ENCODE measurements at places on chromosomes 13 and 19. TPM values are rescaled to one million over a fixed set of nuclear protein-coding genes. Genes with fewer than 3 reads are reported as not detected.

ZGLP1 gene
- total RNA-seq = 4.7 TPM

- no peak for DNase-seq
- peaks cover 4% of the 10 kb centered on the region for H3K4me1 ChIP-seq
- no peaks in the 10 kb centered on the region for H3K27me3 ChIP-seq
- no peaks in the 10 kb centered on the region for H3K36me3 ChIP-seq
- no peak overlapping the region for H3K4me3 ChIP-seq
- no peak overlapping the region for H3K27ac ChIP-seq
These were observed 543.6 kb downstream of the RFC3 start for GRCh38 chr13:34361560-34361959.

NKG7 gene
- not detected for total RNA-seq

GRCh38 chr19:2309734-2310362 lies 1.9 kb upstream of the LINGO3 start:
- no peaks in the 10 kb centered on the region for H3K4me1 ChIP-seq
- no peak overlapping the region for H3K27ac ChIP-seq
- no peak overlapping the region for H3K4me3 ChIP-seq
- no peaks in the 10 kb centered on the region for H3K36me3 ChIP-seq

ZNF681 gene
- total RNA-seq = 16.8 TPM

DNA sequence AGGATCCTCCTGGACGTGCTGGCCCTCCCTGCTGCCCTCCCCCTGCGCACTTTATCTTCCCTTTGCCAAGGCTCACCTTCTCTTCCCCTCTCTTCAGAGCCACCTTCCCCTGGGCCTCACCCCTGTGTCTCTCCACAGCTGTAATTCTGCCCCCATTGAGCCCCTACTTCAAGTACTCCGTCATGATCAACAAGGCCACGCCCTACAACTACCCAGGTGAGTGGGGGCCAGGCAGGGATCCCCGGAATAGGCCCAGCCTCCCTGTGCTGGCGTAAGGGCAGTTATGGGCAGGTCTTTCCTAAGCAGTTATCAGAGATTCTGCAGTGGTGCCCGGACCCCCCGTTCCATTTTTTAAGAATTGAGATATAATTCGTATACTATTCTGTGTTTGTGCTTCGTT lies 3.1 kb downstream of the NDUFA3 start:
- peaks cover 5% of the 10 kb centered on the region for H3K4me1 ChIP-seq
- DNase-seq = no peak
- H3K27me3 ChIP-seq = no peaks in the 10 kb centered on the region

- no peaks in the 10 kb centered on the region for H3K4me1 ChIP-seq
- peaks cover 2% of the 10 kb centered on the region for H3K36me3 ChIP-seq
- H3K27ac ChIP-seq = no peak overlapping the region
- no peaks in the 10 kb centered on the region for H3K27me3 ChIP-seq
These were observed 26.2 kb upstream of the C13orf42 start for GRCh38 chr13:51137250-51137649.

DNA sequence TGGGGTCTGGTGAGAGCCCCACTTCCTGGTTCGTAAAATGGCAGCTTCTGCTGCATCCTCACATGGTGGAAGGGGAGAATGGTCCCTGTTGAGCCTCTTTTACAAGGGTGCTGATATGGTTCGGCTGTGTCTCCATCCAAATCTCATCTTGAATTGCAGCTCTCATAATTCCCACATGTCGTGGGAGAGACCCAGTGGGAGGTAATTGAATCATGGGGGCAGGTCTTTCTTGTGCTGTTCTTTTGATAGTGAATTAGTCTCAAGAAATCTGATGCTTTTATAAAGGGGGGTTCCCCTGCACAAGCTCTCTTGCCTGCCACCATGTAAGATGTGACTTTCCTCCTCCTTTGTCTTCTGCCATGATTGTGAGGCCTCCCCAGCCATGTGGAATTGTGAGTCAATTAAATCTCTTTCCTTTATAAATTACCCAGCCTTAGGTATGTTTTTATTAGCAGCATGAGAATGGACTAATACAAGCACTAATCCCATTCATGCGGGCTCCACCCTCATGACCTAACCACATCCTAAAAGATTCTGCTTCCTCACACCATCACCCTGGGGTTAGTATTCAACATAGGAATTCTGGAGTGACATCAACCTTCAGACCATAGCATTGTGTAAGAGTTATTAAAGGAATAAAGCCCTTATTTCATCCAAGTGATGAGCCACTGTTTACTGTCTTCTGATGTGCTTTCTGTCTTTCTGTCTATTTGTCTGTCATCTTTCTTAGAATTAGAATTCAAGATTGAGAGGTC lies 159.0 kb upstream of the IRS2 start:
- no peaks in the 10 kb centered on the region for H3K4me1 ChIP-seq
- H3K36me3 ChIP-seq = no peaks in the 10 kb centered on the region

PTGIR gene
- total RNA-seq = not detected

DNA sequence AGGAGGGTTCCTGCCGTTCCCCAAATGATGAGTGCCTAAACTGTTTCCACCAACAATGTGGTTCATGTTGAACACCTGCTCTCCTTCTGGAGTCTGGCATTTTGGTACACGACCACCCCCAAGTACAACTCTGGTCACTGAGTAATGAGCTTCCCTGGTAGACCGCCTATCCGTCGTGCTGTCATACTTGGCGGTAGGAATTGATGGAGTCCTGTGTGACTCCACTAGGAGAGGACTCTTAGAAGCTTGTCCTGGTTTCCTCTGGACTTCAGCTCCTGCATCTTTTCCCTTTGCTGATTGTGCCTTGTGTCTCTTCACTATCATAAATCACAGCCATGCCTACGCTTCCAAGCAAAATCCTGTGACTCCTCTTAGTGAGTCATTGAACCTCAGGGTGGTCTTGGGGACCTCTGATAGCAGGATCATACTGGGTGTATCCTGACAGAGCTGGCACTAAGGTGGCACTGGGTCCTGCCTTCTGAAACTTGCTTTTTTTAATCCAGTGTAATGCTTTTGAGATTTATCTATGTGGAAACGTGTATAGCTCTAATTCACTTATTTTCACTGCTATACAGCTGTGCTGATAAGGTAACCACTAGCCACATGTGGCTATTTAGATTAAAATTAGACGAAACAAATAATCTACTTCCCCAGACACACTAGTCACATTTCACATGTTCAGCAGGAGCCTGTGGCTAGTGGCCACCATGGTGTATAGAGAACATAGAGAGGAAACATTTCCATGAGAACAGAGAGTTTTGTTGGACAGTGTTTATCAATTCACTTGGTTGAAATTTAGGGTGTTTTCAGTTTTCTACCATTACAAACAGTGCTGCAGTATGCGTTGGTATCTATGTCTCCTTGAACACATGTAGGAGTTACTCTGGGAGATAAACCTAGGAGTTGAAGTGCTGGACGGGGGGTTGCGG lies 6.1 kb upstream of the ASF1B start:
- no peaks in the 10 kb centered on the region for H3K36me3 ChIP-seq
- no peak overlapping the region for H3K4me3 ChIP-seq
- H3K4me1 ChIP-seq = peaks cover 7% of the 10 kb centered on the region
- no peak overlapping the region for H3K27ac ChIP-seq
- DNase-seq = no peak

DNA sequence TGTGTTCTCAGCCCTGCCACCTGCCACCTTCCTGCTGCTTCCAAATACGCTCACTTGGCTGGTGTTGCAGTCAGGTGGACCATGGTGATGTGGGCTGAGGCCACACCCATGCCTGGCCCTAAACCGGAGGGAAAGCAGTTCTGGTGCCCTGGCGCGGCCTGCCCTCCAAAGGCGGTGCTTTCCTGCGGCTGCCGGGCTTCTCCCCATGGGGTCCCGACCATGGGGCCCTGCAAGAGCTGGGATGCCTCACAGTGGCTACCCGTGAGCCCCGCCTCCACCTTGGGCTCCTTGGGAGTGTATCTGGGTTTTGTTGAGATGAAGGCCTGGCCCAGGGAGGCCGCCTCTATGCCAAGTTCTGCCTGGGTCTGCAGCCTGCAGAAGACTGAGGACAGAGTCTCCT lies 73.7 kb downstream of the ERICH6B start:
- no peaks in the 10 kb centered on the region for H3K4me1 ChIP-seq
- H3K27ac ChIP-seq = no peak overlapping the region
- H3K27me3 ChIP-seq = no peaks in the 10 kb centered on the region
- DNase-seq = no peak
- no peak overlapping the region for H3K4me3 ChIP-seq

DNA sequence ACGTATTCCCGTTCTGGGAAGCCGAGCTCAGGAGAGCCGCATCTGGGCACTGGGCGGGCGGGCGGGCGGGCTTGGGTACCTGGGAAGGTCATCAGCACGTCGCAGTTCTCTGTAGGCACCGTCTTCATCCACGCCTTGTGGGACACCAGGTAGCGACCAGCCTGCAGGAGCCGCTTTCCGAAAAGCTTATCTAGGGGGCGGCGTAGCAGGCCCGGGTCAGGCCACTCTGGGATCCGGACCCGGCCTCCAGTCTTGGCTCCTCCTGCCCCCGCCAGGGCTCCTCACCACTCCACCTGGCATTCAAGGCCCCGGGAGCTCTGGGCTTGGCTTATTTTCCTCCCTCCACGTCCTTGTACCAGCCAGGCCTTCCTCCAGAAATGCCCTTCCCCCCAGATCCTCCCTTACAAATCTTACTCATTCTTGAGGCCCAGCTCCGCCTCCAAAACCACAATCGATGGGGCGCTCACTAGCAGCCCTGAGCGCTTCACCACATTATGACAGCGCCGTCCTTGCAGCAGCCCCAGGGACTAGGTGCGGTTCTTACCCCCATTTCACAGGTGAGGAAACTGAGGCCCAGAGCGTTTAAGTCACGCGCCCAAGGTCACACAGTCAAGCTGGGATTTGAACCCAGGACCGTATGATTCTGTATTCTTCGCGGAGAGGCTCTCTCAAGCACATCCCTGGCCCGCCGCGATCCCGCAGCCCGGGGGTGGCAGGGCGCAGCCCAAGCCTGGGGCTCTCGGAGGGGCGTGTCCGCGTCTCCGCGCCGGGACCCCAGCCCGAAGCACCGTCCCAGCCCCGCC lies 843 bp downstream of the ANO8 start:
- peak overlapping the region; percentile 94 for H3K4me3 ChIP-seq
- DNase-seq = peak; percentile 74
- peaks cover 7% of the 10 kb centered on the region for H3K4me1 ChIP-seq
- peaks cover 9% of the 10 kb centered on the region for H3K27me3 ChIP-seq
- H3K27ac ChIP-seq = no peak overlapping the region

GRCh38 chr19:16420781-16421386 lies 50.9 kb downstream of the EPS15L1 start:
- H3K4me1 ChIP-seq = peaks cover 4% of the 10 kb centered on the region
- H3K27me3 ChIP-seq = no peaks in the 10 kb centered on the region
- peaks cover 8% of the 10 kb centered on the region for H3K36me3 ChIP-seq
- no peak for DNase-seq
- no peak overlapping the region for H3K4me3 ChIP-seq

GRCh38 chr19:4972509-4973230 lies 3.8 kb downstream of the KDM4B start:
- no peak overlapping the region for H3K4me3 ChIP-seq
- H3K27me3 ChIP-seq = no peaks in the 10 kb centered on the region
- H3K36me3 ChIP-seq = no peaks in the 10 kb centered on the region
- H3K4me1 ChIP-seq = peaks cover 21% of the 10 kb centered on the region

- no peaks in the 10 kb centered on the region for H3K4me1 ChIP-seq
- no peak for DNase-seq
- no peak overlapping the region for H3K4me3 ChIP-seq
- H3K36me3 ChIP-seq = no peaks in the 10 kb centered on the region
- H3K27me3 ChIP-seq = no peaks in the 10 kb centered on the region
These were observed 56.4 kb upstream of the MBNL2 start for GRCh38 chr13:97165502-97166425.

- H3K27me3 ChIP-seq = no peaks in the 10 kb centered on the region
- DNase-seq = peak; percentile 74
- H3K4me1 ChIP-seq = peaks cover 33% of the 10 kb centered on the region
These were observed 257.5 kb upstream of the STARD13 start for GRCh38 chr13:33543089-33543459.

DNA sequence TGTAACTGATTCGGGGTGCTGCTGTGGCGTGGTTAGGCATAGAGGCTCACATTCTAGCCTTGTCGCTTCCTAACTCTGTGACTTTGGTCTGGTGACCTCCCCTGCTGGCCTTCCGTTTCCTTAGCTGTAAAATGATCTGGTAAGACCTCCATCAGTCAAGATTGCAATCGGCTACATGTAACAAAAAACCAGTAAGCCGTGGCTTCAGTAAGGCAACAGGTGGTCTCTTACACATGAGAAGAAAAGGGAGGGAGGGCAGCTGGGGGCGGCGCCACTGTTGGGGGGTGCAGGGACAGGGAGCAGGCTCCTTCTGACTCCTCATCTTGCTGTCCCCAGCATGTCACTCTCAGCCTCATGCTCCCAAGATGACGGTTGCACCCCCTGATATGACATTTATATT lies 148.0 kb downstream of the SIPA1L3 start:
- DNase-seq = peak; percentile 53
- peak overlapping the region; percentile 41 for H3K4me3 ChIP-seq
- H3K4me1 ChIP-seq = peaks cover 36% of the 10 kb centered on the region
- no peaks in the 10 kb centered on the region for H3K27me3 ChIP-seq

DNA sequence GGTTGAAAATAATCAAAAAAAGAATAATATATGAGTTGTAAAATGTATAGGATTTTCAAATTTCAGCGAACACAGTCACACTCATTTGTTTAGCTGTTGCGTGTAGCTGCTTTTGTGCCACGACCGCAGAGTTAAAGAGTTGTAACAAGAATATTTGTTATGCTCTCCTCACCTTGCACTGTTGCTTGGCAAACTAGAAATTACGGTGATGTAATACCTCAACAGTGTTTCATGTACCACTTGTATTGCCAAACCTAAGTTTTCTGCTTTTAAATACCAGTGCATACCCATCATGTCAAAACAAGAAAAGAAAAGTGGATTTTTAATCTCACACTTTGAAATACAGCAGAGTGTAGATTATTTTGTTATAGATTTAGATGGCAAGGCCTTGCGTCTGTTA lies 201.1 kb downstream of the NBEA start:
- H3K4me1 ChIP-seq = no peaks in the 10 kb centered on the region
- H3K4me3 ChIP-seq = no peak overlapping the region
- H3K27ac ChIP-seq = no peak overlapping the region

- H3K4me3 ChIP-seq = no peak overlapping the region
- H3K27me3 ChIP-seq = no peaks in the 10 kb centered on the region
- H3K36me3 ChIP-seq = no peaks in the 10 kb centered on the region
- 0 out of 2 replicates have a peak overlapping the region, but pooled peaks have one; percentile 8 for H3K27ac ChIP-seq
- H3K4me1 ChIP-seq = peaks cover 10% of the 10 kb centered on the region
These were observed 449.3 kb downstream of the PCDH17 start for GRCh38 chr13:58080806-58081205.

- H3K4me3 ChIP-seq = no peak overlapping the region
- DNase-seq = no peak
- H3K27me3 ChIP-seq = no peaks in the 10 kb centered on the region
- H3K27ac ChIP-seq = no peak overlapping the region
These were observed 752.3 kb downstream of the PCDH9 start for GRCh38 chr13:66477816-66478215.

DNA sequence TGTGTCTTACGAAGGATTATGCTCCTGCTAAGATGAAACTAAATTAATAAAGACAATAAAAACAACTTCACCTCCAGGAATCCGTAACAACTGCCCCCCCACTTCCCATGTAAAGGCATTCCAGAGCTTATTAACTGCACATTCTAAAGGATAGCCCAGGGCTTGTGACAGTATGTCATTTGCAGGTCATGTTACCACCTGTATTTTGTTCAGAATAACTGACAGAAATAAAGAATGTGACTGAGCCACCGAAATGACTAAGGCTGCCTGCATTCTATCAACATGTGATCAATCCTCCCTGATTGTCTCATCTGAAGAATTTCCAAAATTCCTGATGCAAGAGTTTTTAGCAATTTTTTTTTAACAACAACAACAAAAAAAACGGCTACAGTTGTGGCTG lies 117.2 kb downstream of the MIPEP start:
- DNase-seq = no peak
- H3K27ac ChIP-seq = no peak overlapping the region
- H3K36me3 ChIP-seq = no peaks in the 10 kb centered on the region
- H3K27me3 ChIP-seq = no peaks in the 10 kb centered on the region
- H3K4me1 ChIP-seq = no peaks in the 10 kb centered on the region
